ENCODE measurements at places on chromosomes 1 and 21.

- peaks cover 3% of the 10 kb centered on the region for H3K4me1 ChIP-seq
- DNase-seq: peak; percentile 59
- H3K36me3 ChIP-seq: peaks cover 4% of the 10 kb centered on the region
- no peaks in the 10 kb centered on the region for H3K27me3 ChIP-seq
- peak overlapping the region; percentile 62 for H3K27ac ChIP-seq
Observed at GRCh38 chr1:245881767-245882391, 625.2 kb downstream of the SMYD3 start.

- H3K4me1 ChIP-seq: peaks cover 8% of the 10 kb centered on the region
- peak overlapping the region; percentile 14 for H3K4me3 ChIP-seq
- H3K27me3 ChIP-seq: no peaks in the 10 kb centered on the region
- no peak overlapping the region for H3K27ac ChIP-seq
Observed at GRCh38 chr1:21523297-21523813, 14.1 kb downstream of the ALPL start.

DNA sequence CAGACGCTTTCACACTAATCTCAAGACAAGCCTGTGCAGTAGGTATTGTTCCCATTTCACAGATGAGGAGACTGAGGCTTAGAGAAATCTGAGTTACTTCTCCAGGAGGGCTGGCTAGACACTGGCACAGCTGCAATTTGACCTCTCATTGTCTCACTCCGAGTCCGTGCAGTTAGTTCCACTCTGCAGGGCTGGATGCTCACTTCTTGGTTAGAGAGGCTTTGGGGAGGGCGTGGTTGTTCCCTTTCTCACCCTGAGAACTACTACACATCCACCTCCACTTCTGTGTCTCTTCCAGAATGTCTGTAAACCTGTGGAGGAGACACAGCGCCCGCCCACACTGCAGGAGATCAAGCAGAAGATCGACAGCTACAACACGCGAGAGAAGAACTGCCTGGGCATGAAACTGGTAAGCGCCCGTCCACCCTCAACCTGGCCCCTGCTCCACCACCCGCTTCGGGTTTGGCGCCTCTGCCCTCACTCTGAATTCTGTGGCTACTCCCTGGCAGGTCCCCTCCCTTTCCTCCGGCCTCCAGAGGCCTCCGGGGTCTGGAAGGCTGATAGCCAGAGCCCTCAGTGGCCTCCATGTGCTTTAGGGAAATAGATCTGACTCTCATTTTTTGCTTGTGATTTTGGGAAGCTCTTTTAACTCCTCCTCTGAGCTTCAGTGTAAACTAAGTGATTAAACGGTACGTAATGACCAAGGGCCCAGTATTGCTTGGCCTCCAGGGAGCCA lies 29.1 kb downstream of the EIF2D start:
- H3K4me1 ChIP-seq: peaks cover 4% of the 10 kb centered on the region
- no peaks in the 10 kb centered on the region for H3K27me3 ChIP-seq
- H3K4me3 ChIP-seq: no peak overlapping the region
- H3K27ac ChIP-seq: no peak overlapping the region
- H3K36me3 ChIP-seq: peaks cover 41% of the 10 kb centered on the region
- no peak for DNase-seq

DNA sequence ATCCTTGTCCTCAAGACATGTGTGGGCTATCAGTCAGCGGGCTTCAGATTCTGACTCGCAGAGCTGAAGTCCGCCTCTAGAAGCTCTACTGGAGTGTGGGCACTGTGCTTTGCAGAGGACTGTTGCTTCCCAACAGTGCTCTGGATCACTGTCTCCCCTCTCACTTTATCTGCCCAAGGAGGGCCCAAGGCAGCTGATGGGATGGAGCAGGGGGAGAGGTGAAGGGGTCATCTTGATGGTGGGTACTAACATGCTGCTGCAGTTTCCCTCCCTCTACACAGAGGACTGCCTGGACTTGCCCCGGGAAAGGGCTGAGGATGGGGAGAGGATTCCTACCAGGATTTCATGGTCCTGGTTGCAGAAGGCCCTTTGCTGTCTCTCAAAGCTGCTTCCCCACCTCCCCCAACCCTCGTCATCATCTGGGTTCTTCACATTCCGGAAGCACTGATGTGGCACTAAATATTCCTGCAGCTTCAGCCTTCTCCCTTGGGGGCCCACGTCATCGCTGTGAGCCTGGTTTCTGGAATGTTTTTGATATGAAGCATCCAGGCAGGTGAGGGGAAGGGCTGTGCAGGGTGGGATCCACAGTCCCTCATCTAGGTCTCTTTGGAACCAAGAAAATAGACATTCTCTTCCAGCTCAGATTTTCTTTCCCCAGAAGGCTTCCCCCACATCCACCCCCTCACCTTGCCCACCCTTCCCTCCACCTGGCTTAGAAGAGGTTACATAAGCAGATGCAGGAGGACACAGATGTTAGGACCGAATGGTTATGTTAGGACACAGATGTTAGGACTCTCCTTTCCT lies 23.2 kb downstream of the NUAK2 start:
- H3K4me3 ChIP-seq: no peak overlapping the region
- peak; percentile 96 for DNase-seq
- peak overlapping the region; percentile 95 for H3K27ac ChIP-seq

- H3K27ac ChIP-seq: no peak overlapping the region
- no peaks in the 10 kb centered on the region for H3K36me3 ChIP-seq
- no peaks in the 10 kb centered on the region for H3K4me1 ChIP-seq
- DNase-seq: no peak
- no peak overlapping the region for H3K4me3 ChIP-seq
- no peaks in the 10 kb centered on the region for H3K27me3 ChIP-seq
Observed at GRCh38 chr1:88472298-88472697, 211.8 kb upstream of the PKN2 start.

- H3K4me1 ChIP-seq: peaks cover 2% of the 10 kb centered on the region
- no peak overlapping the region for H3K4me3 ChIP-seq
- H3K27ac ChIP-seq: no peak overlapping the region
- no peaks in the 10 kb centered on the region for H3K27me3 ChIP-seq
- DNase-seq: peak; percentile 40
Observed at GRCh38 chr1:6634371-6635052, 9.8 kb downstream of the THAP3 start.

GRCh38 chr1:7247791-7248548 lies 462.7 kb downstream of the CAMTA1 start:
- peaks cover 19% of the 10 kb centered on the region for H3K4me1 ChIP-seq
- H3K27me3 ChIP-seq: peaks cover 6% of the 10 kb centered on the region
- H3K36me3 ChIP-seq: no peaks in the 10 kb centered on the region
- no peak for DNase-seq

DNA sequence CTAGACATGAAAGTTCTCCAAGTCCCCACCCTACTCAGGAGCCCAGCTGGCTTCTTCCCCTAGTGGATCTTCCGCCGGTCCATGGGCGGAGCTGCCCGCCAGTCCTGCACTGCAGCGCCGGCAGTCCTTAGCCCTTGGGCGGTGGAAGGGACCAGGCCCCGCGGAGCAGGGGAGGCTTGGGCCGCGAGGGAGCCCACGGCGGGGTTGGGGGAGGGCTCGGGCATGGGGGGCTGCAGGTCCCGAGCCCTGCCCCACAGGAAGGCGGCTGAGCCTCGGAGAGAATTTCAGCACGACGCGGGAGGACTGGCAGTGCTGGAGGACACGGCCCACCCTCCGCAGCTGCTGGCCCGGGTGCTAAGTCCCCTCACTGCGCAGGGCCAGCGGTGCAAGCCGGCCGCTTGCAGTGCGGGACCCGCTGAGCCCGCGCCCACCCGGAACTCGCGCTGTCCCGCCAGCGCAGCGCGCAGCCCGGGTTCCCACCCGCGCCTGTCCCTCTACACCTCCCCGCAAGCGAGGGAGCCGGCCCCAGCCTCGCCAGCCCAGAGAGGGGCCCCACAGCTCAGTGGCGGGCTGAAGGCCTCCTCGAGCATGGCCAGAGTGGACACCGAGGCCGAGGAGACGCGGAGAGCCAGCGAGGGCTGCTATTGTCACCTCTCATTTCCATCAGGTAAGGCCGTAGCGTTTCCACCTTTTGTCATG lies 1398.6 kb downstream of the MRPL39 start:
- no peak for DNase-seq
- H3K4me1 ChIP-seq: no peaks in the 10 kb centered on the region
- H3K27me3 ChIP-seq: no peaks in the 10 kb centered on the region
- H3K4me3 ChIP-seq: no peak overlapping the region

GRCh38 chr1:145786271-145786670 lies 37.6 kb downstream of the RNF115 start:
- peaks cover 5% of the 10 kb centered on the region for H3K4me1 ChIP-seq
- H3K27ac ChIP-seq: peak overlapping the region; percentile 40
- no peaks in the 10 kb centered on the region for H3K36me3 ChIP-seq
- no peak for DNase-seq
- H3K27me3 ChIP-seq: no peaks in the 10 kb centered on the region

GRCh38 chr1:26858891-26859640 lies 3.9 kb upstream of the SFN start:
- DNase-seq: no peak
- no peaks in the 10 kb centered on the region for H3K27me3 ChIP-seq
- no peak overlapping the region for H3K27ac ChIP-seq
- no peak overlapping the region for H3K4me3 ChIP-seq
- H3K36me3 ChIP-seq: peaks cover 25% of the 10 kb centered on the region
- peaks cover 19% of the 10 kb centered on the region for H3K4me1 ChIP-seq

DNA sequence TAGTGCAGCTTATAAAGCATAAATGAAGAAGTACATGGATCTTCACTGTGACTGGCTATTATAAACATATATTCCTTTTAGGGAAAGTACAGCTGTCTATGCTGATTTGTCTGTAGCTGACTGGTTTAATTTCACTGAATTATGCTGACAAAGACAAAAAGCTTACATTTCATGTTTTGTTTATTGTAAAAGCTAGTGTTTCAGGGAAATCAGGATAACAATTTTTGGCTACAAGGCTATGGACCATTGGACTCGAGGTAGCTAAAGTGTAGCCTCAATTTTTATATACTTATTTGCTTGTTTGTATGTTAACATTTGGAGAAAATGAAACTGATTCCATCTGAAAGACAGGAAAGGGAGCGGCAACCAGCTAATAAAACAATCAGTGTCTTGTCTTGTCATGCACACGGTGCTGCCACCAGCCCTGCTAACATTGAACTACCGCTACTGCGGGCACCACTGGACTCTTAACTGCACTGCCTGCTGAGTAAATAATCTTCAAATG lies 480.2 kb downstream of the COL11A1 start:
- DNase-seq: peak; percentile 28
- H3K4me3 ChIP-seq: no peak overlapping the region
- no peak overlapping the region for H3K27ac ChIP-seq
- H3K36me3 ChIP-seq: no peaks in the 10 kb centered on the region
- H3K27me3 ChIP-seq: no peaks in the 10 kb centered on the region

DNA sequence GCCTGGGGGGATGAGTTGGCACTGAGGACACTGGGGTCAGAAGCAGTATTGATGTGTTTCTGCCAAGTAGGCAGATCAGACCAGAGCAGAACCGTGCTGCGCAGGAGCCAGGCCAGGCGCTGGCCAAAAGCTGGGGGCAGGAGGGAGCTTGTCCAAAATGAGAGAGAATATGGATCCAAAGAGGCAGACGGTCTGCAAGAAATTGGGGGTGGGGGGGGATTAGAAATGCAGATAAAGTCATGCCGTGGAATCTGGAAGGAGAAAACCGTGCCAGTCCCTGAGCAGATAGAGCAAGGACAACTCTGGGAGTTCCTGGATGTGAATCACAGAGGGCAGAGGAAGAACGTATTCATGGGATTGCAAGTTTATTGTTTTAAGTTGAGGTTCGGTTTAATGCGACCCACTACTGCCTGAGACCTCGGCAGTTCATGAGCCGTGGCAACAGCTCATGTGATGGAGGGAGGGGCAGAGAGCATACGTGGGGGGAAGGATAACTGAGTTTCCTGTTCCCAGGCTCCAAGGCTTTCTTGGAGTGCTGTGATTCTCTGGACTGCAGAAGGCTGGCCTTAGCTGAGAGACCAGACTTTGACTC lies 224.0 kb downstream of the FGGY start:
- no peaks in the 10 kb centered on the region for H3K27me3 ChIP-seq
- peak; percentile 27 for DNase-seq
- H3K4me3 ChIP-seq: no peak overlapping the region
- H3K27ac ChIP-seq: peak overlapping the region; percentile 55
- H3K4me1 ChIP-seq: peaks cover 8% of the 10 kb centered on the region

DNA sequence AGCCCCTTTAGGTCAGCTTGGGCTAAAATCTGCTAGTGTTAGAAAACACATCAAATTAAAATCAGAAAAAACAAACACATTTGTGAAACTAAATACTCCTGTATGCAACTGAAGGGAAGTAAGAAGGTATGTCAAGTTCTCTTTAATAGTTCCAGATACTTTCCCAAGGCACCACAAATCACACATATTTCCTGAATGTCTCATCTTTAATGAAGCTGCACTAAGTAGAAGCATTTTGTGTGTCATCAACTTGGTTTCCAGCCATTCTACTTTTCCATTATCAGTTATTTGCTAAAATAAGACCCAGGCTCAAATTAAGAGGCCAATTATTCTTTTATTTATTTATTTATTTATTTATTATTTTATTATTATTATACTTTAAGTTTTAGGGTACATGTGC lies 34.7 kb downstream of the CRB1 start:
- H3K27me3 ChIP-seq: no peaks in the 10 kb centered on the region
- H3K27ac ChIP-seq: no peak overlapping the region
- H3K4me3 ChIP-seq: no peak overlapping the region

GRCh38 chr1:31181515-31182343 lies 58.0 kb downstream of the NKAIN1 start:
- H3K4me3 ChIP-seq: no peak overlapping the region
- no peak overlapping the region for H3K27ac ChIP-seq
- peaks cover 20% of the 10 kb centered on the region for H3K27me3 ChIP-seq
- H3K4me1 ChIP-seq: peaks cover 12% of the 10 kb centered on the region
- DNase-seq: peak; percentile 37

GRCh38 chr1:169202791-169203665 lies 96.5 kb downstream of the ATP1B1 start:
- no peak overlapping the region for H3K27ac ChIP-seq
- H3K4me3 ChIP-seq: no peak overlapping the region
- no peaks in the 10 kb centered on the region for H3K27me3 ChIP-seq
- H3K4me1 ChIP-seq: peaks cover 2% of the 10 kb centered on the region
- no peak for DNase-seq

DNA sequence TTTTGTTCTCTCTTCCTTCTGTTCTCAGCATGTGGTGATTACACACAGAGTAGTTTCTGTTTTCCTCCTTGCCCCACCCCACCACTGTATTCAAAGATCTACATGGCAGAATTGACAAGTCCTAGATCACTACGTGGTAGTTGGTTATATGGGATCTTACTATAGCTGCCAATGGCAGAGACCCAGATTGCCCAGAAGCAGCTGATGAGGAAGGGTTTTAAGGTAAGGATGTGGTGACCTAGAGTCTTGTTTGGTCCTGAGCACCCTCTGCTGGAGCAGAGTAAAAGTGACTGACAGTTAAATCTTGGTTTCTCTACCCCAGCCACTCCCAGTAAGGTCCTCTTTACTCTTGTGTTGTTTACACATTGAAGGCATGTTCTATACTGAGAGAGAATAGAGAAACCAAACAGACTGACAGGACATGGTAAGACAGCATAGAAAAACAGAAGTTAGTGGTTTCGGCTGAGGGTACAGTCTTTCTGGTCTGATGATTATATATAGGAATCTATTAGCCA lies 22.8 kb upstream of the STRIP1 start:
- H3K27ac ChIP-seq: no peak overlapping the region
- DNase-seq: peak; percentile 77
- no peaks in the 10 kb centered on the region for H3K27me3 ChIP-seq

Data from mesenchymal stem cell (in vitro differentiated cells and primary cell).